ENCODE measurements at places on chromosomes 4 and X.

- DNase-seq, result no peak
These were observed 40.8 kb downstream of the VSIG4 start for GRCh38 chrX:65999029-65999562.

DNA sequence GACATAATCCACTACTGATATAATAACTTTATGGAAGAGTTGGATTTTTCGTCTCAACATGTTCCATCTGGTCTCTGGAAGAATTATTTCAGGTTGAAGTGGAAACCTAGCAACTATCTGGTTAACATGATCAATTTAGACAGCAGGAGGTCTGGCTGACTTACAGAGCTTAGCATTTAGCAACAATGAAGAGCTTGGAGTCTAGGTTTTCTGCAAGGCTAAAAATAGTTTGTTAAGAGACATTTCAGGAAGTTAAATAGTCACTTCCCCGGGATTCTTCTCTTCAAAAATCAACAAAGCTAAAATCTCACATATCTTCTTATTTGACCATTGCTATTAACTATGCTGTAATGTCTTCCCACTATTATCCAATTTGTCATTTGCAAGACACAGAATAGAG is 418.6 kb upstream of the DIPK2B start:
- no peak for DNase-seq

DNA sequence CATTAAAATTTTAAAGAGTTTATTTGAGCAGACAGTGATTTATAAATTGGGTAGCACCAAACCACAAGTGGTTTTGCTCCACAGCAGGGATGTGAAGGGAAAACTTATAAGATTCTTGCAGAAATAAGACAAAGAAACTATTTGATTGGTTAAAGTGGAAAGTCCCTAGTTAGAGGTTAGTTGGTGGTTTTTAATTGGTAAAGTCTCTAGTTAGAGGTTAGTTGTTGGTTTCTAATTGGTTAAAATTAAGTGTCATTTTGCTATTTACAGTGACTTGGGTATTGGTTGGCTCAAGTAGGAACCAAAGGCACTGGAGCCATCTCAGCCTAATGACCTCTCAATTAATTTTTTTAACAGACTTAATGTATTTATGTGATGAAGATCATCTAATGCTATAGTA is 23.0 kb downstream of the ATG4A start:
- DNase-seq, result no peak

- DNase-seq, result no peak
These were observed 7.1 kb downstream of the TBX22 start for GRCh38 chrX:80021621-80022020.

- no peak for DNase-seq
These were observed 232.2 kb downstream of the GPAT3 start for GRCh38 chr4:83768146-83768545.

DNA sequence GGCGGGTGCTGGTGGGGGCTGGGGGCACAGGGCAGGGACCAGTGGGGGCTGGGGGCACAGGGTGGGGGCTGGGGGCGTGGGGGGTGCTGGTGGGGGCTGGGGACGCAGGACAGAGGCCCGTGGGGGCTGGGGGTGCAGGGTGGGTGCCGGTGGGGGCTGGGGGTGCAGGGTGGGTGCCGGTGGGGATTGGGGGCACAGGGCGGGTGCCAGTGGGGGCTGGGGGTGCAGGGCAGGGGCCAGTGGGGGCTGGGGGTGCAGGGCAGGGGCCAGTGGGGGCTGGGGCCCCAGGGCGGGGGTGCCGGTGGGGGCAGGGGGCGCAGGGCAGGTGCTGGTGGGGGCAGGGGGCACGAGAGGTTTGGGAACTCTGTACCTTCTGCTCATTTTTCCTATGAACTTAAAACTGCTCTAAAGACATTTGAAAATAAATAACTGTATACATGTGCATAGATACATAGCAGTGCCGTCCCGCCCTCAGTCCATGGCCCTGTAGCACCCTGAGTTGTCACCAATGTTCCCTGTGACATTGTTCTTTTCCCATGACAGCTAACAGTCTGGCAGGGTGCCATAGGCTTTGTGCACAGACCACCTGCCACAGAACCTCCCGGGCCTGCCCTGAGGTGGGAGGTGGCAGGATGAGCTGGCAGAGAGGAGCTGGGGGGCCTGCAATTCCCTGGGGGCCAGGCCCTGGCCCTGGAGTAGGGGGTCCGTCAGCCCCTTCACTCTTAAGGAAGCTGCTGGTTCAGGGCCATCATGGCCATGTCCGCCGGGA is 35.6 kb upstream of the ADRA2C start:
- DNase-seq, result no peak

GRCh38 chr4:53453385-53453784 is 75.9 kb downstream of the FIP1L1 start:
- no peak for DNase-seq

- DNase-seq, result no peak
These were observed 186.9 kb downstream of the FRMPD4 start for GRCh38 chrX:12325171-12325570.

DNA sequence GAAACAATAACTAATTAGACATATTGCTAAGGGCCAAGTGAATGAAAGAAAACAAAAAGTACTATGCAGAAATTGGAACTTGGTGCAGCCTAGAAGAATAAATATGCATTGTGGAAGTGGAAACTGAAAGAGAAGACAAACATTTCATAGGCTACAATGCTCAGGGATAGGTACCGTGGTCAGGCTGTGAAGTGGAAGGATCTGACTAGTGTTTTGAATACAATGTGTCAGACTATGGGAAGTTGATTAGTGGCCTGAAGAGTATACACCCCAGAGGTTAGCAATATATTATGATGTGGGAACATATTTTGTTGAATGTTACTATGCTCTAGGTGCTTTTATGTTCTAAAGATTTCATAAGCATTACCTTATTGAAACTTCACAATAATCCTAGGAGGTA is 36.8 kb downstream of the GPRIN3 start:
- DNase-seq, result no peak

GRCh38 chrX:55119271-55119670 is 30.5 kb downstream of the PAGE2 start:
- DNase-seq, result no peak

GRCh38 chrX:88613338-88613737 is 133.7 kb upstream of the CPXCR1 start:
- DNase-seq, result no peak

DNA sequence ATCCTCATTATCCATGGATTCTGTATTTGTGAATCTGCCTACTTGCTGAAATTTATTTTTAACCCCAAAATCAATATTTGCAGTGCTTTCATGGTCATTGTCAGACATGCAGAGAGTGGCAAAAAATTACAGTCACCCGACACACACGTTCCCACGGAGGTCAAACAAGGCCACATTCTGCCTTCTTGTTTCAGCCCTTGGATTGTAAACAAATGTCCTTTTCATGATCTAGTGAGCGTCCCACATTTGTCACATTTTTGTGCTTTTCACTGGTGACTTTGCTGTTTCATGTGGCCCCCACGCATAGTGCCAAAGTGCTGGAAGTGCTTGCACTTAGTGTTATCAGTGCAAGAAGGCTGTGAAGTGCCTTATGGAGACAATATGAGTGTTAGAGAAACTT is 45.0 kb downstream of the SOD3 start:
- no peak for DNase-seq

DNA sequence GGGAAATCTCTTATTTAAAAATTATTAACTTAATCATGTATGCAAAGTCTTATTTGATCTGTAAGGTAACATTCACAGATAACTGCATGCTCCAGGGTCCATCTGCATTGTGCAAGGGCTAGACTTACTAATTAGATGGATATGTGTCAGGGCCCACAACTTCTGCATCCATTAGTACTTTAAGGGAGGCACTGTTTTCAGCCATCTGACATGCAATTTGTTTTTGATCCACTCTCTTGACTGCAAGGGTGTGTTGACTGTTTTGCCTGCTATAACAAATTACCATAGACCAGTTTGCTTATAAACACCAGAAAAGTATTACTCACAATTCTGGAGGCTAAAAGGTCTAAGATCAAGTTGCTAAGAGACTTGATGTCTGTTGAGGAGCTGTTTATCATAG is 542.1 kb upstream of the HS3ST1 start:
- no peak for DNase-seq

DNA sequence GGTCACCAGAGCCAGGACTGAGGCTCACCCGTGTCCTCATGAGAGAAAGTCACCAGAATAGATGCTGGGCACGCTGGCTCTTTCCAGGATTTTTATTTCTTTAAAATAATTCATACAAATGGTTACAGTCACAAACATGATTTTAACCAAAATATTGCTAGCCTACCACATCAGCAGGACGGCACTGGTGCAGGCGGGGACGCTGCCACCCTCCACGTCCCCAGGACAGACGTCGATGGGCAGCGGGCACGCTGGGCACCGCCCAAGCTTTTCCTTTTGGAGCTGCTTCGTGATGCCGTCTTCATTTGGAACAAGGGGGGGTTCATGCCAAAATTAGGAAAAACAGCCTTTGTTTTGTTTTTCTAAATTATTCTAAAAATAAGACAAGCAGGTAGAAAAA is 37.6 kb downstream of the CTBP1 start:
- DNase-seq, result no peak

DNA sequence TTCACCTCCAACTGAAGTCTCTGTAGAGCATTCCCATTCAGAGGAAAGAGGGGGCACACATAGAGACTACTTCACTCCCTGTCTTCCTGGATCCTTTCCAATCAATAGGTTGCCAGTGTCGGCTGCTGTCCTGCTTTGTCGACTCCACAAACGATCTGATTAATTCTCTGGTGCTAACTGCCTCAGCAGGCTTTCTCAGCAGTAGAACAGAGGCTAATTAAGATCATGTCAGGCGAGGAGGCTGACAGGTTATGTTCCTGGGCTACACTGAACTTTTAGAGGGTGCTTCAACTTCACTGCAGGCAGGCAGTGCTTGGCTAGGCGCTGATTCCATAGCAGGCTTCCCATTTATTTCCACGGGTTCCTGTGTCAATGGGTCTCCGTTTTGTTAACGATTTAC is 79.2 kb downstream of the GRIA3 start:
- DNase-seq, result no peak

GRCh38 chrX:17713288-17713687 is 24.0 kb upstream of the SCML1 start:
- DNase-seq, result no peak

GRCh38 chr4:113433536-113434246 is 327.8 kb downstream of the CAMK2D start:
- DNase-seq, result no peak

DNA sequence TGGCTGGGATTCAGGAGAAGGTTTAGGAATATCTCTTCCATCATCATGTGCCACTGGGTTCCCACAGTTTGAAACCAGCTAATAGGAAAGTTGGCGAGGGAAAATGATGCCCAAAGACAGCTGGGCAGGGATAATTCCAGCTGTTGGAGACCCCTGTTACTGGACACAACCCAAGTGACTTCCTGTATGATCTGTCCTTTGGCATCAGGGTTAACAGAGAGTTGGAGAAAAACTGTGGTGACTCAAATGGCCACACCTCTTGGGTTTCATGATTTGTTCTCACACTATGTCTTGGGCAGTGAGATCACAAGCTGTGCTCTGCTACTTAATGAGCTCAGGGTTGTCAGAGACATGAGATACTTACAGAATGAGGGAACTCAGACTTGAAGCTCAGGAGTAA is 3.8 kb downstream of the FGF16 start:
- no peak for DNase-seq

DNA sequence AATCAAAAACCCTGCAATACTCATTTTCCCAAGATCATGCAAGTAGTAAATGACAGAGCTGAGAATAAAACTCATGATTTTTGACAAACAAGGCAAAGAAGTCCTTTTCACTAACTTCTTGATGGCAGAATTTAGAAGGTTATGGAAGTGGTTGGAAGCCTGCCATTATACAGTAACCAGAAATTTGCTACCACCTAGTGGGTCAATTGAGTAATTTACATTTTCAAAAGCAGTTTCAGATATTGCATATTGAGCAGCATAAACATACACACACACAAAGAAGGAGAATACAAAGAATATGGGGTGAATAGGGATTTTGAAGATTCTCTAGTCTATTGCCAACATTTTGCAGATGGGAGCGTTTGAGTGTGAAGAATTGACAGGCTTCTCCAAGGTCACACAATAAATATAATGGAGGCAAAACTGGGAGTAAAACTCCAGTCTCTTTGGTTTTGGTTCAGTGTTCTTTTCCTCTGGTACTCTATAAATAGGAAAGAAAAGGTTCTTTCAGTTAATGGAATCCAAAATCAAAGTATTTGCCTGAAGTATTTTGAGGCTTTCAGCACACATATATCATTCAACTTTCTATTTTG is 70.2 kb downstream of the GC start:
- DNase-seq, result no peak

DNA sequence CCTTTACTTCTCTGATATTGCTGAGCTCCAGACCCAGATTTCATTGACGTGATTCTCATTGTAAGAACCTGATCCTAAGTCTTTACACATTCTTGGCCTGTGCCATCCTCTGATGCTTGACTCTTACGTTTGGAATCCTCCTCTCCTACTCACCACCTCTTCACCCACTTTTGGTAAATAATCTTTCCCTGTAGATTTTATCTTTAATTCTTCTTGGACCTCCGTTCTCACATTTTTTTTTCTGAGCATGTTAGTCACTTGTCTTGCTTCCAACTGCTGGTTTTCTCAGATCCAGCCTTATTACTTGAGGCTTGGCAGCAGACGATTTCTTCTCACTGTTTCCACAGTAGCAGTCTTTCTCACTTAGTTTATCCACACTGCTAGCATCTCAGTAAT is 12.4 kb upstream of the SH3RF1 start:
- no peak for DNase-seq

DNA sequence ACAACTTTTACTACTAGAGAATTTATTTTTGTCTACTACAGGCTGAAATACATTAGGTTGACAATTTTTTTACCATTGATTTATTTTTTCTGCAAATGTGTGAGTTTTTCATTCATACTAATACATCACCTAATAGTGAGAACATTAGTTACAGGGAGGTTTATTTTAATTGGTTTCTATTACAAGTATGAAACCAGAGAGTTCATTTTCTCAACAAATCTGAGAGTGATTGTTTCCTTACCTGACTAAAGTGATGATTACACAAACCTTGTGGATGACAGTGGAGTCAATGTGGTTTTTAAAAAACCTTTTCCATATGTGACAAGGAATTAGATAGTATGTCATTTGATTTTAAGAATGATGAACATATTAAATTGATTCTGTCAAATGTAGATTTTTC is 227.4 kb downstream of the PALLD start:
- no peak for DNase-seq

- no peak for DNase-seq
These were observed 218.3 kb upstream of the ZC4H2 start for GRCh38 chrX:65194547-65194946.

GRCh38 chr4:151166636-151167035 is 67.2 kb downstream of the RPS3A start:
- no peak for DNase-seq

DNA sequence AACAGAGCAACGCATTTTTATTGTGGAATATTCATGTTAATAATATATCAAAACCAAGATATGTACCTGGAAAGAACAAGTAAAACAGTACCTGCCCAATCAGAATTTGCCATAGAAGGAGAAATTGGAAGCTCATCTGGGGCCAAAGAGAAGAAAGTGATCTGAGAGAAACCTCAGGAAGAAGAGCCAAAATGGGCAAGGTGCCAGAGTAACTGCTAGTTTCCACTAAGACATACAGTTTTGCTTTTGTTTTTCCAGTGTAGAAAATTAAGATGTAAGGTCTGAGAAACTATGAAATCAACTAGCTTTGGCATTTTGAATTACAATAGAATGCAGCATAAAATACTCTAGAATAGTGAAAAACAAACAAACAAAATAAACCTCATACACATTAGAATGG is 2201.2 kb downstream of the ARAP2 start:
- DNase-seq, result no peak

All from breast epithelium (tissue), 4 donors.